ENCODE measurements at places on chromosomes 2 and 18.

GRCh38 chr2:196233805-196234475 lies 62.6 kb upstream of the STK17B start:
- DNase-seq = no peak

- DNase-seq = no peak
These were observed 175.9 kb downstream of the SH3RF3 start for GRCh38 chr2:109304731-109305470.

- DNase-seq = no peak
These were observed 541.1 kb downstream of the SATB2 start for GRCh38 chr2:198916548-198917080.

DNA sequence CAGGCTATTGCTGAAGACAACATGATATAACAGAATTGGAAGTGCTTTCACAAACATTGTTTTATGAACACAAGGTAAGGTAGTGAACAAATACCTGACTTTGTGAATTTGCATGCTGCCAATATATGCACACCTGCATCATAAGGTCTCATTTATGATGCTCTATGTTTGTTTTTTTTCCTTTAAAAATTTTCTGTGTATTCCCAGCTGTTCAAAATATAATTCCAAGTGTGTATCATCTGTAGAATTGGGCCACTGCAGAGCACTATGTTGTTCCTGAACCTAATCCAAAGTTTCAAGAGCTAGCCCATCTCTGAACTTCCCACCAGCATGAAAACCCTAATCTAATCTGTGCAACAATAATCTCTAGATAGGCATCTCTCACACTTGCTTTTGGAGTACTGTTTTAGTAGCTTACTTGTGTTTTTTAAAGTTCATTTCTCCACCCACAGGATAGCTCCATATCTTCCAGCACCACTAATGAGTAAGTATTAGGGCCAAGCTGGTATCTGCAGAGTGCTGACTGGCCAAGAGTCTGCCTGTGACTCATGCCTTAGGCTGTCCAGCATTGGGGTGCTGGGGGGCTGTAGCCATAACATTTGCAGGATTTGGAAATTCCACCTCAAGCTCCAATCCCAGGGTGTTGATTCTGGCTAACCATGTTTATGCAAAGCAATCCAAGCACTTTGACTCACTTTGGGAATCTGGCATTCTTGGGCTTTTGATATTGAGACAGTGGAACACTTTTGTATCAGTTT lies 208.2 kb upstream of the REV1 start:
- DNase-seq = no peak

- no peak for DNase-seq
These were observed 118.4 kb upstream of the HAAO start for GRCh38 chr2:42910645-42911405.

- DNase-seq = no peak
These were observed 63.5 kb upstream of the TAF1B start for GRCh38 chr2:9779596-9780264.
